ENCODE measurements at places on chromosomes 4 and X. TPM values are rescaled to one million over a fixed set of nuclear protein-coding genes. Genes with fewer than 3 reads are reported as not detected.

The TEX11 gene
- total RNA-seq = 2.0 TPM

The ADGRG4 gene
- total RNA-seq = 0.03 TPM

The EPGN gene
- not detected for total RNA-seq

The TRIM61 gene
- total RNA-seq = 0.20 TPM

The CSN1S1 gene
- total RNA-seq = not detected

The ADAM29 gene
- total RNA-seq = not detected

The CA5B gene
- total RNA-seq = 8.1 TPM

The NEUROG2 gene
- not detected for total RNA-seq

The SYP gene
- total RNA-seq = 4.6 TPM

The AMTN gene
- total RNA-seq = not detected

The PABPC5 gene
- 0.47 TPM for total RNA-seq

The RBM46 gene
- not detected for total RNA-seq

The CXorf49 gene
- total RNA-seq = not detected

DNA sequence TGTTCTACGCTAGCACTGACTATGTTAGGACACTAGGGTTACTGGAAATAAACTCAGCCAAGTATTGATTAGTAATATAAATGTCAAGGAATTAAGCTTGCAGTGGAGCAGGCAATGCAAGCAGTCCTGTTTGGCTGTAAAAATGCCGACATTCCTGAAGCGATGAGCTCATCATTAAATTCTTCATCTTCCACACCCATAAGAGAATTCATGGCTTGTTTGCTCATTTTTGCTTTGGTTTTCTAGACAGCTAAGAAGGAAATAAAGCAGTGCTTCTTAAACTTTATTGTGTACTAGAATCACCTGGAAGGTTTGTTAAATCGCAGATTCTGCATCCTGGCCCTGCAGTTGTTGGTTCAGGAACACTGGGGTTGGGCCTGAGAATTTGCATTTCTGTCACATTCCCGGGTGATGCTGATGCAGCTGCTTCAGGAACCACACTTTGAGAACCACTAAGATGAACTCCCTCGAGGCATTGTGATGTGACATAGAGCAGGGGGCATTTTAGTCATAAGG, 17.8 kb downstream of the ANXA3 start:
- DNase-seq = no peak

- DNase-seq = peak; percentile 85
Measured at GRCh38 chrX:53441531-53442321, 7.6 kb upstream of the HSD17B10 start.

- DNase-seq = no peak
Measured at GRCh38 chrX:123990169-123990568, 28.7 kb downstream of the STAG2 start.

DNA sequence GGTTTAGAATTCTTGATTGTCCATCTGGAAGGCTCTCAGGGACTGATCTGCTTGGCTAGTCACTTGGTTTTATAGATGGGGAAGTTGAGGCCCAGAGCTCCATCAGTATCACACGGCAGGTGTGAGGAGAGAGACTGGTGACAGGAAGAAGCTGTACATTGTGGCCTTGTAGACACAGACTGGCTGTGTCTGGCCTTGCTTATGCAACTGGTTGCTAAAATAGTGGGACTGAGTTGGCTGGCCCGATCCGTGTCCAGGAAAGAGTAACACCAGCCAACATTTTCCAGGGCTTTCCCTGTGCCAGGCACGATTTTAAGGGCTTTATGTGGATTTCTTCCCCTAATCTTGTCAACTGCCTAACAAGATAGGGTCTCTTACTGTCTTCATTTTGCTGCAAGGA, 2.8 kb downstream of the TBC1D14 start:
- DNase-seq = no peak

GRCh38 chr4:76305971-76306881, at the start of gene STBD1:
Gene STBD1, plus strand, starts transcription at chr4:76306733. Its CDS starts 37 bp downstream, at chr4:76306770.
- peak; percentile 91 for DNase-seq

DNA sequence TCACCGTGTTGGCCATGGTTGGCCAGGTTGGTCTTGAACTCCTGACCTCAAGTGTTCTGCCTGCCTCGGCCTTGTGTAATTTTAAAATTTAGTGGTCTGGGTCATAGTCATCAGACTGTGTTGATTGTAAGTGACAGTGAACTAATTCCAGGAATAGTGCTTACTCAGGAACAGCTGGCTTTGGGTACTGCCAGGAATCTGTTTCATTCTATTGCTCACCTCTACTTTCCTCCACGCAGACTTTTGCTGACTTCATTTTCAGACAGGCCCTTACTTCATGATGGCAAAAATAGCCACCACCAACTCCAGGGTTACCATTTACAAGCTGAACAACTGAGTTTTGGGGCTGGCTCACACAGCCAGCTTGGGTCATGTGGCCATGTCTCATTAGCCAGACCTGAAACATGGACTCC, 54.6 kb downstream of the FNIP2 start:
- DNase-seq = no peak

DNA sequence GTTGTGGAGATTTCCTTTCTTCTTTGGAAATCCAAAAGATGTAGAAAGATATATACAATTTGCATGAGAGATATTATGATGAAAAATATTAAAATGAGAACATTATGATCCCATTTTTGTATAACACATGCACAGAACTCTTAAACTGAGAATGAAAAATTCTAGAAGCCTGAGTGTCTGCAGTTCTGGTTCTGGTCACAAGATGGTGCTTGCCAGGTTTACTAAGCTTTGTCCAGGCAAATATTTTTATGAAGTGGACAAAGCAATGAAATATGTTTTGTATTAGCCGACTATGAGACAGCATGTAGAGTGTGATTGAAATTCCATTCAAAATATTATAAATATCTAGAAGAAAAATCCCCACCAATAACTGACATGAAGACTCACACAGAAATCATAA, 2.2 kb downstream of the PWWP3B start:
- no peak for DNase-seq

GRCh38 chr4:48042979-48043461, 26.4 kb downstream of the NIPAL1 start:
- no peak for DNase-seq

DNA sequence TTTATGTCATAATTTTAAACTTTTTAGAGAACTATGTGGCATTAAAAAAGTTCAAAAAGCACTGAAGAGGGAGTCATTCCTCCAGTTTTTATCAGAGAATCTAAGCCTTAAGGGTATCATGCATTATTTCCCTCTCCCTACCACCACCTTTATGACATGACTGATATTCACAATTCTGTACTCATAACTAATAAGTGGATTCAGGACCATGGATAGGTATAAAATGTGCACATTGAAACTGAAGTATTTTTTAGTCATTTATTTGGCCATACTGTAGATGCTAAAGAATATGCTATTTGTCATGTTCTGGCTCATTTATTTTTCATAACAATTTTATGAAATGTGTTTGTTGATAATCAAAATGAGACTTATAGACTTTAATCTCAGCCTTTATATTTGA, 897.5 kb upstream of the AGA start:
- no peak for DNase-seq

GRCh38 chr4:108794136-108794535, 31.3 kb upstream of the ETNPPL start:
- no peak for DNase-seq

GRCh38 chr4:77052352-77052751, 23.4 kb downstream of the CCNI start:
- DNase-seq = peak; percentile 46

DNA sequence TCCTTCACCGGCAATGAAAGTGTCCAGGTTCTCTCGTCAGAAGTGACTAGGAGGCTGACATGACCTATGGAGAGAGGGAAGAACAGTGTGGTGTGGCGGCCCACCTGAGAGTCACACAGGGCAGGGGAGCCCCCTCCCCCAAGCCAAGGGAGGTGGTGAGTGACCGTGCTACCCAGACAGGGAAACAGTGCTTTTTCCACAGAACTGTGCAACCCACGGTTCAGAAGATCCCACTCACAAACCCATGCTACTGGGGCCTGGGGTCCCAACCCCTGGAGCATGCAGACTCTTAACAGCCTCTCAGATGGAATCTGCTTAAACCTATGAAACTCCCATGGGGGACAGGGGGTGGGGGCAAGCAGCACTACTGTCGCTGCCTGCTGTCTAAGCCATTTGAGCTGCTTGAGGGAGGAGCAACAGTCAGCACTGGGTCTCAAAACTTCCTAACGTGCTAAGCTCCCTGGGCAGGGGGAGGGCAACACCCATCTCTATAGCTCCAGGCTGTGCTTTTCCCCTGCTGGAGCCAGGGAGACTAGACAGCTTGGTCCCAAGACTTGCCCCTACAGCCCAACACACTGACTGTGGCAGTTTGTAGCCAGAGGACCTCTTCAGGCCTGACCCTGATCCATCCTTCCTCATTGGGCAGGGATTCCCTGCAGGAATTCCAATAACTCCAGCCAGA, 850.4 kb upstream of the AADAT start:
- DNase-seq = no peak

DNA sequence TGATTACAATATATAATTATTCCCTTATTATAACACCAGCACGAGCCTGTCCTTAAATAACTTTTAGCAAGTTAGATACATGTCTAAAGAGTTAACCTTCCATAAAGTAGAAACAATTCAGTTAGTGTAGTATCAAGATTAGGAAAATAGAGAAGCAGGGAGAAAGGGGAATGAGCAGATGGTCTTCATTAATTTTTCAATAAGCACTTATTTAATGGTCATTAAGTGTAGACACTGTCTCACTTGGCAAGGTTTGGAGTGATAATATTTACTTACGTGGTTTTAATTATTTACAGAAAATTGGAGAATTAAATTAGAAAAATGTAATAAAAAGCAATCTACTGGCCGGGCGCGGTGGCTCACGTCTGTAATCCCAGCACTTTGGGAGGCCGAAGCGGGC, 99.7 kb downstream of the PDS5A start:
- no peak for DNase-seq

GRCh38 chrX:120365320-120365719, 3.4 kb downstream of the ATP1B4 start:
- peak; percentile 28 for DNase-seq

DNA sequence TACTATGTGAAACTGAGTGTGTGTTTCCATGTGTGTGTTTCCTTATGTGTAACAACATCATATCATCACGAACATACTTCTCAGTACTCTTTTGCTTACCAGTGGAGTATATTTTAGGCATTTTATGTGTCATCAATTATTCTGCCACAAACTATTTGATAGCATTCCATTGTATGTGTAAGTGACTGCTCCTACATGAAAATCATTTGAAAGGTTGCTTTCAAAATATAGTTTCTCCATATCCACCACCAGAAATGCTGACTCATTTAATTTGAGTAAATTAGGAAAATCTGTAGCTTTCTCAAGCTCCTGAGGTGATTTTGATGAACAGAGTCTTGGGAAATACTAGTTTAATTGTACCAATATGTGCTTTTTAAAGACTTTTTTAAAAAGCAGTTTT, 376.2 kb downstream of the PCDH18 start:
- DNase-seq = no peak

DNA sequence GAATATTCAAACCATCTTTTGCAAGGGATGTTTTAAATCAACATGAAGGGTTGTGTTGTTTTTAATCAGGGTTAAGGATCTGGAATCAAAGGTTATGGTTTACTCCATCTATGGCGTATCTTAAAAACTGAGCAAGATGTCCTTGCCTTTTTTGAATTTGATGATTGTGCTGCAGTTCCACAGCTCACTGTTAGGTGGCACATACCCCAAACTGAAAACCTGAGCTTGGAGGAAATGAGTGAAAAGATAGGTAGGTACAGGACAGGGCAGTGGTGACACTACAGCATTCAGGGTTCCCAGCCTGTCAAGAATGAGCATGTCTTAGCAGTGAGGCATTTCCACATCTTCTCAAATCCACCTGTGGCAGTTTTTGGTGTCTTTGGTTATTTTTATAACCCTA, 13.1 kb upstream of the EOLA1 start:
- no peak for DNase-seq

DNA sequence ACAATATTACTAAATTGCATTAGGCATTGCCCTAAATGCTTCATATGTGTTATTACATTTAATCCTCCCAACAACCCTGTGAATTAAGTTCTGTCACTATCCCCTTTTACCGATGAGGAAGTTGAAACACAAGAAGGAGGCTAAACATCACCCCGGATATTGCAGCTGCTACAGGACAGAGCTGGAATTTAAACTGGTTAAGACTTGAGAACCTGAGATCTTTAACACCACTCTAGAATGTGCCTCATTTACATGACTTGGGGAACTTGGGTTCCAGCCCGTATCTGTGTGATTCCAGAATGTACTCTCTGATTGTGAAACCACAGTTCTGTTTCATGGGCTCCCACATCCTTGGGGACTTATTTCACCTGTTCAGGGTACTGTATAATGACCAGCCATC, 165.1 kb upstream of the PPARGC1A start:
- DNase-seq = no peak

DNA sequence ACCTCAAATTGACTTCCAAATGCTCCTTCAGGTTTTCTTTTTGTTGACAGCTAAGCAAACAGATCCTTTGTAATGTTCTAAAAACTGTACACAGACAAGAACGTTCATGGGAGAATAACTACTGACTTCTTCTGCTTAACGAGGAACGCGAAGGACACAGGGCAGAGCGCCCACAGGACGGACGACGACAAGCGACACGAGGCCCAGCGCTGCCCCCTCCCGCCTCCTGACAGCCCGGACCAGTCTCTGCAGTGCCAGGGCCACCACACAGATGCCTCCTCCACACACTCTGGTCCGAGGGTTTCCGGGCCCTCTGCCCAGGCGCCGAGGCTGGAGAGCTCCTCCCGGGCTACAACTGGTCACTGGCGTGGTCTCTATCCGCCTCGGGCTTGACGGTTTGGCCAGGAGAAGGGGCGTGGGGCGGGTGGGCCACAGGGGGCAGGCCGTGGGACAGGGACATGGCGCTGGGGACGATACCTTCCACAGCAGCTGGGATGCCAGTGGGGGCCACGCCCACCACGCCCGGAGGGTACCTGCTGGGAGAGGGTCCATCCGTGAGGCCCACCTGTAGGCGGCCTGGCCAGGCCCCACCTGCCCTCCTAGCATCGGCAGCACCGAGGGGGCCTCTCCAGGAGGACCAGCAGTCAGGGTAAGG, 36.9 kb downstream of the CTBP1 start:
- no peak for DNase-seq

DNA sequence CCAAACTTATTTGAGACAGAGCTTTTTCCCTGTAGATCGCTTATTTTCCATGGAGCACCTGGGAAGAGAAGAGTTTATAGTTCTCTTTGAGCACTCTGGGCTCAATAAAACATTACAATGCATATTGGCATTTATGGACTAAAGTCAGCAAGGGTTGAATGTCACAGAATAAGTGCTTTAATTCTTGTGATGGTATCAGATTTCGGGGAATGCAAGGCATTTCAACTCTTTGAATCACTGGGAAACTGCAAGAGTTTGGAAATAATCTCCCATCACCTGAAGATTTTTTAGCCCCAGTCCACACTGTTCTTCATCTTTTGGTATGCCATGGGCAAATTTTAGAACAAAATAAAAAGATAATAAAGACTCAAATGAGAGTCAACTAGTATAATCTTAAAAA, 111.5 kb upstream of the WDFY3 start:
- no peak for DNase-seq

- no peak for DNase-seq
Measured at GRCh38 chr4:166091912-166092510, 219.0 kb downstream of the TLL1 start.

DNA sequence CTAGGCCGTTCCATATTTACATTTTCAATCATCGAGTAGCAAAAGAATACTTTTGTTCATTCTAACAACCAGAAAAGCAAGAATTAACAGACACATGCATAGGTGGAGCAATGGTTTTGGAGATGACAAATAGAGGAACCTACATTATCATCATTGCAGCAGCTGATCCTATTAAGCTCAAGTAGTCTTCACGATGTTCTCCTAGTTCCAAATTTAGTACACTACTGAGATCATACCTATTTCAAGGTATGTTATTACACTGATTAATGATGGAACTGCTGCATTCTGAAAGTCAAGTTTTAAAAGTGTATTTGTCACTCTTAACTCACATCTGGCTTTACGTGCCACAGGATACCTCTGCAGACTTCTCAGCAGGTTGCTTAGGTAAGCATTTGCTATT, 87.4 kb downstream of the ADGRA3 start:
- DNase-seq = no peak
